ENCODE measurements at places on chromosomes 5 and 9. TPM values are rescaled to one million over a fixed set of nuclear protein-coding genes. Genes with fewer than 3 reads are reported as not detected.

DNA sequence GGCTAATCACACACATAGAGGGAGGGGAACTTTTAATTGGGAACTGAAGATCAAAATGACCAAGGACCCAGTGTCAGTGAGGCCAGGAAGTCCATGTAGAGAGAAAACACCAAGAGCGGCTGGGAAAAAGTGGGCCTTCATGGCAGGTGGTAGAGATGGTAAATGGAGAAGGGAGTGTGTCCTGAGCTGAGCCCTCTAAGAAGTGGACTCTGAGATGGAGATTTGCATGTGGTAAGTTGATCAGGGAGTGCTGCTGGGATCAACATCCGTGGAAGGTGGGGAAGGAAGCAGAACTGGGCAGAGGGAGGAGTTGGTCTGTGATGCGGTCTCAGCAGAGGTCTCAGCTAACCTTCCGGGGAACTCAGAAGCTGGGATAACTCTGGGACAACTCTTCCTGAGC, 18.9 kb upstream of the PDZD2 start:
- no peak for DNase-seq

The PKD2L2 gene
- total RNA-seq, result not detected

DNA sequence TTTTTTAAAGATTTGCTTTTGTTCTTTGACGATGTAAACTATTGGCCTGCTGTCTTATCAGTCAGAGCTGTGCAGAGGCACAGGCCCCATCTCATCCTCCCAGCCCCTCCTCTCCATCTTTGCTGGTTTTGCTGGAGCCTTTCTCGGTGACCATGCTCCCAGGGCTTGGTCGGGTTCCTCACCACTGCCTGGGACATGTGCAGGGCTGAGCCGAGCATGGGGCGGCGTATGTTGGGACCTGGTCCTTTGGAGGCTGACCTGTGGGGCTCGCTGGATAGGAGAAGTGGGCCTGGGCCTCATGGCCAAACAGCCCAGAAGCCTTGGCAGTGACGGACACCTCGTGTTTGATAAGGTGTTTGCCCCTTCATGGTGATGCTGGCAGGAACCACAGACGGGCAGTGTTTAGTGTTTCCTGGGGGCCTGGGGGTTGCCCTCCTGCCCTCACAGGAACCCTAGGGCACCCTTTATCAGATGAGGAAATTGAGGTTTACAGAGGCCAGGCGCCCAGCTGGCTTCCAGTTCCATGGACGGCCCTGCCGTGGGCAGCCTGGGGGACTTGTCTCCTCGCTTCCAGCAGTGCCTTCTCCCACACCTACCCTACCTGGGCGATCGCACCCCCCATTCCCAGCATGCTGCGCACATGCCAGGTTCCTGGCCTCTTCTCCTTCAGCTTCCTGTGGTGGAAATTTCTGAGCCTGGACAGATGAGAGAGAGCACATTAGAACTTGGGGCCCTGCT, 27.6 kb downstream of the TRAF2 start:
- no peak for DNase-seq

DNA sequence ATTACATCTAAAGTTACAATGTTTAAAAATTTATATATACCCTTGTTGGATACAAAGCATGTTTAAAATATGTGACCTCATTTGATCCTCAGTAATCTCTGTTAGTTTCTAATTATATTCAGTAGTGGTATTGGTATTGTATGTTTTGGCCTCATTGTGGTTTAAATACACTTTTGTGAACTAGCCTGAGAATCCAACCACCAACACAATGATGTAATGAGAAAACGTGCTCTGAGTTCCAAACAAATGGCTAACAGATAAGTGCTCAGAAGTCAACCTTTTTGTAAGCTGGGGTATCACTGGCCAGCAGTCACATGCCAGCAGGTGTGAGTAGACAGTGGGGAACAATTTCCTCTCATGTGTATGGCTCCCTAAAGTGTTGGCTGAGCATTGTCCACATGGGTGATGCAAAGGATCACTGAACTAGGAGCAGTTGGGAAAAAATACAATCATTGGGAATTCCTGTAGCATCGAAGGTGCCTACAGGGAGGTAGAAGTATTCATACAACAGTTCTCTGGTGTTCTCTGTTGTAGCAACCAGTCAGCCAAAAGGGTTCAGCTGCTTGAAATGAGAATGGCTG, 56.1 kb downstream of the DOCK8 start:
- DNase-seq, result no peak

All from kidney epithelial cell (primary cell).